ENCODE measurements at places on chromosomes 11 and 22.

DNA sequence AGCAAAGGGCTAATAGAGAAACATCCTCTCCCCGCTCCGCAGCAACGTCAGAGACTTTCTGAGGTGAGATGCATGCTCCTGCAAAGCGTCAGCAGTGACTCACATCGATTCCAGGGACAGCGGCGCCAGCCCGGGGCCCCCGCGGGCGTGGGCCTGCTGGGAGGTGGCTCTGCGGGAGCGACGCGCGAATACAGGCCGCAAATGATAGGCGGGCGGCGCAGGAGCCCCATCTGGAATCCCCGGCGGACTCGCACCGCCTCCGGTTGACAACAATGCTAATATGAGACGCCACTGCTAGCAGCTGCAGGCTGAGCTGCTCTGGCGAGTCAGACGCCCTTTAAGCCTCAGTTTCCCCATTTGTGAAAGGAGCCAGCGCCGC is 557 bp downstream of the RANGAP1 start:
- peak; percentile 95 for DNase-seq

GRCh38 chr11:119422809-119423508 is at the start of gene THY1:
TSS of gene THY1 (minus strand) at chr11:119423172. CDS start at chr11:119420905, 2,267 bp downstream.
- DNase-seq: no peak

DNA sequence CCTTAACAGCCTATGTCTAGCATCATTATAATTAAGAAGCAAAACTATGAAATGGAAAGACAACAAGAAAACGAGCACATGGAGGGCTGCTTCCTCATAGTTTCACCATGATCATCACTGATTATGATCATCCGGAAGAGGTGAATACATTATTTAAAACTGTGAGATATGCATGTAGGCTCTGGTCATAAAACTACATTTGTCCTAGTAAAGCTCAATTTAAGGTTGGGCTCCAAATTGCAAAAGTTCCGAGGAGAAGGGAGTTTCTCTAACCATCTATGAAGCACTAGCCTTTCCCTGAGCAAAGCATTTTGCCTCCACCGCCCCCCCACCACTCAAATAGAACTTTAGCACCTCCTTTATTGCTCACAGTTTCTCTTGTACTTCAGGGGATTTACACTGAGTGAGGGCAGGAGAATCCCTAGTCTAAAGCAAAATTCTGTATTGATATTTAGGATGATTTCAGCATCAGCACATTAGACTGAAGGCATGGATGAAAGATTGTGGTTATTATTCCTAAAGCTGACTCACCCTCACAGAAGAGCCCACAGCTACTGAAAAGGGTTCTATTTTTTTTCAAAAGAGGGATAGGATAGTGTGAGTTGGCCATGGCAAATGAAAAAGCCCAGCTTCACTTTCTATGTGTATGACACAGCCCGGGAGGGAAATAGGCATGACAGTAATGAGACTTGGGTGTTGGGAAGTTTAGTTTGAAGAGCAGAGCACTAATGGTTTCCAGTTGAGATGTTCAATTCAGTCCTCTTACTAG is 203.4 kb downstream of the CADM1 start:
- no peak for DNase-seq

- peak; percentile 50 for DNase-seq
Observed at GRCh38 chr11:57648801-57649735, 644 bp downstream of the YPEL4 start.

- DNase-seq: no peak
Observed at GRCh38 chr11:120056301-120057027, 81.4 kb downstream of the TRIM29 start.

GRCh38 chr11:45544826-45545225 is 120.6 kb downstream of the CHST1 start:
- DNase-seq: no peak

DNA sequence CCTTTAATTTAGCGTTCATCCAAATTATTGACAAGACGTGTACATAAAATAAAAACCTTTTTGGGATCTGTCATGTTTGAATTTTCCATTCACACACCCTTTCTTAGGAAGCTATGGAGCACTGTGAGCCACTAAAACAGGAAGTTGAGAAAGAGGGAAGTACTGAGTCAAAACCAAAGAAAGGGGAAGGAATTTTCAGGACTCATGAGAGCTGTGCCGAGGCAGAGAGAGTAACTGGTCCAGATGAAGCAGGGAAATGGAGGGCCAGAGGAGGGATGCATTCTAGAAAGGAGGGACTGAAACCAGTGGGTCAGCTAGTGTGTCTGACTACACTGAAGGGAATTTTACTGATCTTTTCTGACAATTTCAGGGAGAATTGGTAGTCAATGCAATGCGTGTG is 24.9 kb downstream of the APLP2 start:
- no peak for DNase-seq

- DNase-seq: no peak
Observed at GRCh38 chr11:61744609-61745156, 7.8 kb upstream of the MYRF start.

GRCh38 chr11:34313099-34313517 is 44.7 kb downstream of the ABTB2 start:
- peak; percentile 20 for DNase-seq

DNA sequence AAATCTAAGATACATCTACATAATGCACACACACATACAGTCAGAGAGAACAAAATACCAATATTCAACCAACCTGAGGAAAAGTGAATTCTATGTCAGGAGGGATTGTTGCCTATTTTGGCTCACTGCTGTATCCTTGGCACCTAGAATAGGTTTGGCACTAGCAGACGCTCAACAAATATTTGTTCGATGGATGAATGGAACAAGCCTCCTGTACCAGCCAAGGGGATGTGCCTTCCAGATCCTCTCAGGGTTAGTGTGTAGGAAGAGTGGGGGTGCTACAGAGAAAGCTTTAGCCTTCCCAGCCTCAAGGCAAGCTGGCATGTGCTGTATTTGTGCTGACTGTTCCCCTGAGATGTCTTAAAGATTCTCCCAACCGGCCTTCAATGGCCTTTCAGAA is 23.3 kb upstream of the POU2AF1 start:
- no peak for DNase-seq

DNA sequence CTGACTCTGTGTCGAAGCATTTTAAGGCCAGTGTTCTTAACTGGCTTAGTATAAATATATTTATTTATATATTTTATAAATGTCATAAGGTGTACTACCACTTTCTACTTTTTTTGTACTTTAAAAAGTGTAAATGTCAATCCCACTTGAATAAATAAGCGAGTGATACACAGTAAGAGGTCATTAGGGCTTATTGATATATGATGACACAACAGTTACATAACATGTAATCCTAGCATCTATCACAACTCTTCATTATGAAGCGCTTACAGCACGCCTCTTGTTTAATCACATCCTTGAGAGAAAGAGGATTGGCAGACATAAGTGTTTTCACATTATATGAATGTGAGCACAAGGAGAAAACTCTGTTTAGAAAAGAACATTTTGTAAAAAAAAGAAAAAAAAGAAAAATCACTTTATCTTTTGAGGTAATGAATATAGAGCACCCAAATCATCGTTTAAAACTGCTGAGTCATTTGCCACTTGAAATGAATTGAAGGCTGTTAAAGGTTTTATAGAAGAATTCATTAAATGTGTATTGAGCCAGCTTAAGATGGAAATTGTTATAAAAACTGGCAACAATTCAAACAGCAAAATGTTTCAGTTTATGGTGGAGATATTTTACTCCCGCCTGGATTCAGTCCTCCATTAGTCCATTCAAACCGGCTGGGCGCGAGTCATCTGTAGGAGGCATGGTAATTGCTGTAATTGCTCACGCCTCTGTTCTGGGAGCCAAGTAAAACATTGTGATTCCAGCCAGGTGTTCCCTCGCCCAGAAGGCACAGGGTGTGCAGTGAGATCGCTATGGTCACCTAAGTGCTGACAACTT is 627.3 kb upstream of the KIRREL3 start:
- DNase-seq: no peak

GRCh38 chr11:11733246-11733747 is 108.5 kb upstream of the USP47 start:
- DNase-seq: no peak

- no peak for DNase-seq
Observed at GRCh38 chr22:39718206-39718605, 147.7 kb downstream of the CACNA1I start.

DNA sequence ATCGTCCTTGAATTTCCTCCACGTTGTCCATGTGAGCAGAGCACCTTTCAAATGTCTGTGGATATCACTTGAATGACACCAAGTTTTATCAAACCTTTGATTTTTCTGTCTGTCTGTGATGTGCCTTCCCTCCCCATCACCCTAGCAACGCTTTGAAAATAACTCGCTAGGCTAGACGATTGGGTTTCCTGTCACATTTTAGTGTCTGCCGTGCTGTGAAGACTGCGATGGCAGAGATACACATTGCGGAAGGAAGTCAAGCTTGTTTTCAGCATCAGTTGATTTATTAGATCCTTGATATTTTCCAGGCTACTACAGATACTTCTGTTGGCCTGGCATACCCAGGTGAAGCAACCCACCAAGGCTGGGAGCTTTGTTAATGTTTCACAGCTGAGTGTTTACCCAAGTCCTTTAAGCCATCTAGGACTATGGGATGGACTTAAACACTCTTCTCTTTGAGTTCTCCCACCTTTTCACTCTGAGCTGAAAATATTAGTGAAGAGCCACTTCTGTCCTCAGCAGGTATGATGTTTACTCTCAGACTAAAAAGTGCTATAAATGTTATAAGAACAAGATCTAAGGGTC is 93.6 kb upstream of the CD44 start:
- peak; percentile 78 for DNase-seq

DNA sequence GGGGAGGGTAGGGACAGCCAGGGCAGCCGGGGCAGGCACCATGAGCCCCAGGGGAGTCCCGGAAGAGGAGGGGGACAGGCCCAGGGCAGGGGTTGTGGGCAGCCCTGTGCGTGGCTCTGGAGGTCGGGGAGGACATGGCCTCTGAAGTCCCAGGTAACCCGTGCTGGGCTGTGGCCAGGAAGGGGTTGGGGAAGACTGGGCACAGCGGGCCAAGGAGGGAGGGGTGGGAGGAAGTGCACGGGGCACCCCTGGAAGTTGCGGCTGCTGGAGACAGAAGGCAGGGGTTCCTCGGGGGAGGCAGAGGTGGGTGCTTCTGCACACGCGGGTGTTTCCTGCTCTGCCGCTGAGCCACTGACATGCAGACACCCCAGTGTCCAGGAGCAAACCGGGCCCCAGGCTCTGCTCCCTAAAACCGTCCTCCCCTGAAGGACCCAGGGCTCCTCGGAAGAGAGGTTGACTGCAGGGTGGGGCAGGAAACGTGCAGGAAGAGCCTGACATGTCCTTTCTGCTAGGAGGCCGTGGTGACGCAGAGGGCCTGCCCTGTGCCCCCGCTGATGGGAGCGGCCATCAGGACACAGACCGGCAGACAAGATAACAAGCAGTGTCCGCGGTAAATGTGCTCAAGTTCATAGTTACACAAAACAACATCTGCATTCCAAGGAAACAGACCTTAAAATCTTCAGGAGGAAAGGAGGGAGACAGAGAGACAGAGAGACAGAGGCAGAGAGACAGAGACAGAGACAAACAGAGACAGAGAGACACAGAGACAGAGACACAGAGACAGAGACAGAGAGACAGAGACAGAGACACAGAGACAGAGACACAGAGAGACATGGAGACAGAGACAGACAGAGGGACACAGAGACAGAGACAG is 5.7 kb downstream of the TNNI2 start:
- DNase-seq: peak; percentile 77

- DNase-seq: peak; percentile 72
Observed at GRCh38 chr22:30694171-30694639, 469 bp upstream of the OSBP2 start.

DNA sequence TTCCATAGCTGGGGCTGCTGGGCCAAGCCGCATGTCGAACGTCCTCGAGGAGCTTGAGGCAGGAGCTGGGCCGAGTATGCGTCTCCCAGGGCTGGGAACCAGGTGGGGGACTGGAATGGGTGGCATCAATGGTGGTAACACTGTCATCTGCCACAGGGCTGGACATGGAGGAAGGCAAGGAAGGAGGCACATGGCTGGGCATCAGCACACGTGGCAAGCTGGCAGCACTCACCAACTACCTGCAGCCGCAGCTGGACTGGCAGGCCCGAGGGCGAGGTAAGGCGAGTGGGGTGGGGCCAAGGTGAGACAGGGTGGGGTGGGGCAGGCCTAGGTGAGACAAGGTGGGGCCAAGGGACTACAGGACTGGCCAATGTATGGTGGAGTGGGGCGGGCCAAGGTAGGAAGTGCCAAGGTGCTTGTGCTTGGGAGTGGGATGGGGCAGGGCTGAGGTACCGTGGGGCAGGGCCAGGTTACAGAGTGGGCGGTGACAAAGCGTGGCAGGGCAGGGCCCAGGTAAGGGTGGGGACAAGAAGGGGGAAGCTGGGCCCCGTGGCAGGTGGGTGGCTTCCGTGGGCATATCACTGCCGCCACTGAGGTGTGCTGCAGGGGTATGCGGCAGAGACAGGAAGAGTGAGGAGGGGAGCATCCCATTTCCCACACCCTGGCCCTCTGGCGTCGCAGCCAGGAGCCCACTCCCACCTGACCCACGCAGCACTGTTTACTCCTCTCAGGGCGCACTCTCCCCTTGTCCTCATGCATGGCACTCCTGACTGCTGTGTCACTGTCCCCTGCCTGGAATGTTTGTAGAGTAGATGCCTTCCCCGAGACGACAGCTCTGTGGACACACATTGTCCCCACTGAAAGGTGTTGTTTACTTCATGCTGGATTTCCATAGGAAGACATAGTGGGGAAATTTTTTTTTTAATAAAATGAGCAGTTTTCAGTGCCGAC is 27.5 kb upstream of the DGCR8 start:
- DNase-seq: no peak

DNA sequence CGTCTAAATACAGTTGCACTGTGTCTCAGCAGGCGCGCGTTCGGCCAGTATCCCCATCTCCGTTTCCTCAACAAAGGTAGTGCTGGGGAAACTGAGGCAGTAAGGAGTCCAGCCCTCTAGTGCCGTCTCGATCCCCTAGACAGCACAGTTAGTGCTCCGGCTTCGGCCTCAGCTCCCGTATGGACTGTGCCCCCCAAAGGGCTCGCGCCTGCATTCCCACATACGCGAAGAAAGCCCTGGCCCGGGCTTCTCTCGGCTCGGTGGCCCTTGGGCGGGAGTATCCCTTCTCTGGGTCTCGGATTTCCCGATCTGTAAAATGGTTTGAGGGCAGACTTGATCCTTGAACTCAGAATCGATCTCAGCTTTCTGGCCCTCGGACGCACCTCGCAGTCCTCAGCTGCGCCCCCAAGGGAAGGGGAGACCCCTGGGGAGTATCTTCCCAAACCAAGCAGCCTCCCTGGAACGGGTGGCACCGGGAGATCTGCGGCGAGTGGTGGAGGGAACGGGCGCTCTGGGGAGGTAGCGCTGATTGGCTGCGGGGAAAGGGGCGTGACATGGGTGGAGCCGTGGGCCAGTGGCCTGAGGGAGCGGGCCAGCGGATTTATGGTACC is 759 bp upstream of the PEX16 start:
- peak; percentile 83 for DNase-seq

GRCh38 chr11:125404811-125405790 is 91.0 kb downstream of the FEZ1 start:
- peak; percentile 79 for DNase-seq

DNA sequence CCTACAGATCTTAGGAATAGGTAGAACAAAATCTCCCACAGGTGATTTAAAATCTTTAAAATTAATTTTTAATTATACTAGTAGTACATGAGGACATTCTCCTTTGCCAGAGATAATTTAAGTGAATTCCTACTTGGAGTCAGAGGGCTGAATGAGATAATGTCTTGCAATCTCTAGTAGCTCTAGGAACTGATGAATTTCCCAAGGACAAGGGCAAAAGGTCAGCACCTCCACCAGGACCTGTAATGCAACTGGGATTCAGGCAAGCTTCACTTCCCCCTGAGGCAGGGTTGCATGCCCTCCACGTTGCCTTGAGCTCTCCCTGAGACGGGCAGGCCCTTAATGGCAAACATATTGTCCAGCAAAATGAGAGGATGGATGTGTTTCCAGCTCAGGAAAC is 330.3 kb upstream of the PITPNB start:
- DNase-seq: no peak

- no peak for DNase-seq
Observed at GRCh38 chr11:14423633-14424032, 64.7 kb upstream of the RRAS2 start.
